HT1080 (cell line): ENCODE measurements at places on chromosomes 16 and 17.

- DNase-seq = no peak
Observed at GRCh38 chr17:73463821-73464220, 152.0 kb upstream of the CDC42EP4 start.

GRCh38 chr16:29893553-29893952, 5.8 kb downstream of the SEZ6L2 start:
- no peak for DNase-seq

DNA sequence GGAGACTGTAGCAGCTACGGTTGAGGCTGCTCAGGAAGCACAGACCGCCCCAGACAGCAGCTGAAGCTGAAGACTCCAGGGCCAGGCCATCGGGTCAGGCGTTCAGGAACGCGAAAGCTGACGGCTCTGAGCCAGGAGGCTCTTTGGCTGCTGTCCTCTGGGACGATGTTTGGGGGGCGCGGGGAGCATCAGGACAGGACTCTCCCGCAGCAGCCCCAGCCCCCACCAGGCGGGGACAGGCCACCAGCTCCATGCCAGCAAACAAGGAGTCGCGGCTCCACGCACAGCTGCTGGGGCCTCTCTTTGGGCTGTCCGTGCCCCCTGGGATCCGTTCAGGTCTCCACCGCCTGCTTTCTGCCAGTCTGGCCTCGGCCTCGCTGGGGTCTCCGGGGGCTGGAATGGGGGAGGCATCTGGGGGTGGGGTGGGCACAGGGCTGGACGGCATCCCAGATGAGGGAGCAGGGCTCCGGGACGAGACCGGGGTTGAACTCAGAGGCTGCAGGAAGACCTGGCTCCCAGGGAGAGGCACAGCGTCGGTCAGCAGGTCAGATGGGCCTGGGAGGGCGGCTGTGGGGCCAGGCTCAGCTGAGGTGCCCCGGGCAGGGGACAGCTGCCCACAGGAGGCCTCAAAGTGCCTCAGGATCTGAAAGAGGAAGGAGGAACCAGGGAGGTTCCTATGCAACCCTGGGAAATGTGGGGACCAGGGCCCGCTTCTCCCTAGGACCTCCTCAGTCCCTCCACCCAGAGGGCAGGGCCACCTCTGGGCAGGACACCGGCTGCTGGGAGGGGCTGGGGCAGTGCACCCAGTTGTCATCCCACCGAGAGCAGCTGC, 6.3 kb upstream of the CEP131 start:
- no peak for DNase-seq

DNA sequence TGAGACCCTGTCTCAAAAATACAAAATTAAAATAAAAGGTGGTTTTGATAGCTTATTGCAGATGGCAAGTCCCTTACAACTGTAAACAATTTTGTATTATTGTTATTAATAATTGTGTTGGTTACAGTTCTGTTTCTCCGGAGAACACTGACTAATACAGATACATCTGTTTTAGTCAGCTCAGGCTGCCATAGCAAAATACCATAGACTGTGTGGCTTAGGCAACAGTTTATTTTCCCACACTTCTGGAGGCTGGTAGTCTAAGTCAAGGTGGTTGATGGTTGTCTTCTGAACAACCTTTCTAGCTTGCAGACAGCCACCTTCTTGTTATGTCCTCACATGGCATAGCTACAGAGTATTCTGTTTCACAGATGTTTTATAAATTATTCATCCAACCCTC, 14.2 kb upstream of the IL21R start:
- no peak for DNase-seq

DNA sequence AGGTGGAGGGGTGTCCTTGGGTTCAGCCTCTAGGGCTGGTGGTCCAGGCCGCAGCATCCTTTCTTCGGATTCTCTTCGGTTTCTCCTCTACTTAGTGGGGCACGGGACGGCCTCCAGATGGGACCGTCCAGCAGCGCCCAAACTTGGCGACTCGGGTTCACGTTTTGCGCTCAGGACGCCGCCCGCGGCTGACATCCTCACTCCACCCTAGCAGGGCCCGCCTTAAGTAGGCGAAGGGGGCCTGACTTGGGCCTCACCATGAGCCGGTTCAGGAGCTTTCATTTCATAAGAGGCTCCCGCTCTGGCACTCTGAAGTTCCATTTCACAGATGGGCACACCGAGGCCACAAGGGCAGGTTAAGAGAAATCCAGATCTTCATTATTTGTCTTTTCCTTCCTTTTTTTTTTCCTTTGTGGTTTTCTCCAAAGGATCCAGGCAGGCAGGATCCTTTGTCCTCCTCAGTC, 141.2 kb downstream of the SEC14L1 start:
- DNase-seq = no peak

DNA sequence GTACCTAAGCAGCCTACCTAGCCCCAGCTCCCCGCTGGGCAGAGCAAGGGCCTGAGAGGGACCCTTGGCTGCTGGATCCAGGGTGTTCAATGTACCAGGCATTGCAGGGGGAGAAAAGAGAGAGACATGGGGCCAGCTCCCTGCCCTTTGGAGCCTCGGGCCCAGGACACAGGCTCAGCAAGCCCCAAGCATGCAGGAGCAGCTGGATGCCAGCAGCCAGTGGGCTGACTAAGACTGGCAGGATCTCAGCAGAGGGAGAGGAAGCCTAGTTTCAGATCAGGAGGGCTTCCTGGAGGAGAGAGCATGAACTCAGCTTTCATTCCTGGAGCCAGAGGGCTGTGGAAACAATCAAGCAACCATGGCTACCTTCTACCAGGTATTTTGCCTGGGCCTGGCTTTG, 82.0 kb upstream of the NKD1 start:
- DNase-seq = no peak
